ACHN (cell line): ENCODE measurements at places on chromosomes 4 and X.

- DNase-seq, result no peak
Measured at GRCh38 chr4:183918696-183919095, 13.6 kb downstream of the STOX2 start.

GRCh38 chr4:15778289-15779241 is at the start of gene CD38:
TSS of gene CD38 (plus strand) at chr4:15778328. CDS start at chr4:15778415, 87 bp downstream.
- no peak for DNase-seq

DNA sequence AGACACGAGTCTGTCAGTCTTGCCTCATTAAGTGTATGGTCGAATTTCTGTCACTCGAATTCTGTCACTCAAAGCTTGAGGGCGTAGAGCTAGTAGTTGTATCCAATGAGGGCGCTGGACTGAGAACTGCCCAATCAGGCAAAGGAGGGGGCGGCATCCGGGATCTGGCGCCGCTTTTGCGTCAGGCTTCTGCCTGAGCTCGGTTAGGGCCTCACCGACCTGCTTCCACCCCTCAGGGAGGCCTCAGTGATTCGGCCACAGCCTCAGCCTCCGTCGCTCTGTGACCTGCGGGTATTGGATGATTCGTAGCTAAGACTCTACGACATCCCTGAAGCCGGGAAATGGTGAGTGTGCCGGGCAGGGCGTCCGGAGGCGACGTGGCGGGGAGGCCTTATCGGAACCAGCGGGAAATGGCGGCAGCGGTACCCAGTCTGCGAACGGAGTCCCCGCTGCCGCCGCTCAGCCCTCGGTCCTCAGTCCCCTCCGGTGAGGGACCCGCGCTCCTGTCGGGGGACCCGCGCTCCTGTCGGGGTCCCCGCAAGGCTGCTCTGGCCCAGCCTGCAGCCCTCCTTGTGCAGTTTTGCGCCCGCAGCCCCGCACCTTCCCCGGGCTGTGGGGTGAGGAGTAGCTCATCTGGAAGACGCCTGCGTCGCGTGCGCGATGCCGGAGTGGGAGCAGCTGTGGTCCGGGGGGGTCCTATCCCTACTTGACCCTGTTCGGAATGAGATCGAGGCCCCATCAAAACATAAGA is 88.3 kb downstream of the ZNF718 start:
- no peak for DNase-seq

- DNase-seq, result no peak
Measured at GRCh38 chr4:27115221-27115620, 254.6 kb downstream of the STIM2 start.

- no peak for DNase-seq
Measured at GRCh38 chrX:129932821-129933321, 26.9 kb downstream of the UTP14A start.

- no peak for DNase-seq
Measured at GRCh38 chr4:88722276-88722780, 24.7 kb upstream of the NAP1L5 start.

DNA sequence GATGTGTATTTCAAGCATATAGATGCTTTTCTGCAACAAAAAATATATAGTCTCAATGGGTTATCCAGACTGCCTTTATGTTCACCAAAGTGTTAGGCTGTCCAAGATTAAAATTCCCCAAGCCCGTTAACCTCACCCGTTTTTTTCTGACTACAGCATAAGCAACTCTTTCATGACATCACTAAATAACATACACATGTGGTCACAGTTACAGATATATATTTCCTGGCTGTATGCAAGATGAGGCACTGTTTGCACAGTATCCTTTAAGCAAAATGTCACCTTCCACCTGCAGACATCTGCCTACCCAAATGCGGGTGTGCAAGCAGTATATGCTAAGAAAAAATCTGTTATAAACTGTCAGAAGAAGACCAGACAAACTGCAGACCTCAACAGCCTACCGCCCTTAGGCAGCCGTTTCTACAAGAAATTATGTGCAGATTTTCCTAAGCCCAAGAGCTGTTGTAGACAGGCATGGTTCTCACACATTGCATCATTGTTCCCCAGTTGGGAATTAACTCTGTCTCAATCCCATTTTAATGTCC is 183.1 kb upstream of the MXRA5 start:
- no peak for DNase-seq
